Activated naive CD4-positive, alpha-beta T cell treated with anti-CD3 and anti-CD28 coated beads, Interleukin-2, amount 50 U/mL, for 72 hours (primary cell): ENCODE measurements at places on chromosomes 2 and 18. TPM values are rescaled to one million over a fixed set of nuclear protein-coding genes. Genes with fewer than 3 reads are reported as not detected.

DNA sequence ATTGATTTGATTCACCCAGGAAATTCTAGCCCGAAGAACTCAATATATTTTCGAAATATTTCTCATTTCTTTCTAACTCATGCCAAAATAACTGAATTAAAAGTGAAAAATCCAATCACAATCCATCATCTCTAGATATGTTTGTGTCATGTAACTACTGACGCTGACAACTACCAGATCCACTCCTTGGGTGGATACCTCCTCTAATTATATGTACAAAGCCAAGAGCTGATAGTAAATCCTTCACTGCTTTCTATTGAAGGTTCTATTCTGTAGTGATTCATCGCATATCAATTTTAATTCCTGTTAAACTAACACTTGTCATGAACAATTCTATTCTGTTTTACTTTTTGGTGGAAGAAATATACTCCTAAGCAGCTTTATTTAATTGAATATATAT lies 1056.6 kb upstream of the NXPH2 start:
- DNase-seq, result no peak

- DNase-seq, result no peak
Observed at GRCh38 chr2:54387059-54387991, 68.8 kb upstream of the SPTBN1 start.

- no peak for DNase-seq
Observed at GRCh38 chr2:187986390-187987105, 305.1 kb upstream of the GULP1 start.

- no peak for DNase-seq
Observed at GRCh38 chr2:222862106-222862908, 1.5 kb downstream of the ACSL3 start.

Gene CTAGE1
- not detected for total RNA-seq

Gene DTNA
- total RNA-seq, result 1.4 TPM

GRCh38 chr2:14700753-14701152 lies 68.2 kb downstream of the LRATD1 start:
- no peak for DNase-seq

DNA sequence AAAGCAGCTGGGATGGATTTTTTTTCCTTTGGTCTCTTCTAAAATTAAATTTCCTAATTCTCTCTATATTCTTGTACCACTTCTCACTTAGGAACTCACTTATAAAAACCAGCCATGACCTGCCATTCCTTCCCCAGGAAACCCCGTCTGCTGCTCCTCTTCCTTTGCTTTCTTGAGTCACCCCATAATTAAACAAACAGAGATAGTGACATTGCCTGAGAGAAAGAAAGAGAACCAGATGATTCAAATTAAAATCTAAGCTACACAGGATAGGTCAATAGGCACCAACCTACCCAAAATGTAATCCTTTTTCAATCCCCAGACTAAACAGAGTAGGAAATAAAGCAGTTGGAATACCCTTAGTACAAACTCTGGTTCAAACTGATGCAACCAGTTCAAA lies 9.7 kb downstream of the STK39 start:
- DNase-seq, result no peak

DNA sequence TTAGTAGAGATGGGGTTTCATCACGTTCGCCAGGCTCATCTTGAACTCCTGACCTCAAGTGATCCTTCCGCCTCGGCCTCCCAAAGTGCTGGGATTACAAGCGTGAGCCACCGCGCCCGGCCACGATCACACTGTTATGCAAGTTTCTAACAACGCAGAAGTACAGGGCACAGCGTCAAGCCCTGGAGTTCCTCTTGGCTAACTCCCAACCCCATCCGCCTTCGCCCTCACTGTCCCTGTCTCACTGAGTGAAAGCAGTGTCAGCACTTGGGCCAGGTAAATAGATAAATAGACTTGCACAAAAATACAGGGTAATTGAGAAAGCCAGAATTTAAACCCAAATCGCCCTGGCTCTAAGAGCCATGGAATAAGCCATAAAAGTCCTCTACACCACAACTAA lies 111.7 kb downstream of the ACVR1 start:
- no peak for DNase-seq

Gene CAPN14
- 1.0 TPM for total RNA-seq

Gene TRPM8
- not detected for total RNA-seq

DNA sequence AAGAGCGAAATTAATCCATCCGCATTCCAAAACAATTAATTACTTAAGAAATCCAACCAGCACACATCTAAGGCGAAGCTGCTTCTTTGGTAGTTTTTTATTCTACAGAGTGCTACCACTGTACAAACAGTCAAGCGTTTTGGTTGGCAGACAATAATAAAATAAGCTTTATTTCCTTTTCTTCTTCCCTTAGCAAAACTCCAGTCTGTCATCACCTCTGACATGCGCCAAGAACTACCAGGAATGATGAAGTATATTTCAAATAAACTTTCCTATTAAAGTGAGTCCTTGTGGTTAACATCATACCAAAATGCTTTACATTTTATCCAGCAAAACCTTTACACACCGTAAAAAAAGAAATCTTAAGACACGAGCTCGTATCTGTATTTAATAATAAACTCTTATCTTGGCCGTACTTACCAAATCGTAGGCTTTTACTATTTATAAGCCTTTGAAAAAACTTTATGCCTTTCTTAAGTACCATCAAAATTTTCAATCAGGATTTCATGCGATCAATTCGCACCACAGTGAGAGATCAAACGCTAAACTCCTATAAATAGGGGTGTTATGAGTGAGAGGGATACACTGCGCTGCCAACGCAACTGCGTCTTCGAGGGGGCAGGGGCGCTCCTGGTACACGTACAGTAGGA lies 1.3 kb downstream of the ATL2 start:
- DNase-seq, result no peak

GRCh38 chr2:204608237-204608939 lies 63.1 kb downstream of the PARD3B start:
- DNase-seq, result no peak

Gene SCYGR4
- not detected for total RNA-seq

Gene AQP12B
- not detected for total RNA-seq

- DNase-seq, result no peak
Observed at GRCh38 chr2:127118467-127118866, 11.5 kb upstream of the BIN1 start.

GRCh38 chr2:137910641-137911040 lies 53.6 kb upstream of the HNMT start:
- no peak for DNase-seq

- no peak for DNase-seq
Observed at GRCh38 chr2:42129947-42130346, 39.2 kb upstream of the EML4 start.

- DNase-seq, result no peak
Observed at GRCh38 chr2:173002751-173003541, 72.7 kb upstream of the MAP3K20 start.

Gene ERMN
- total RNA-seq, result 1.6 TPM

GRCh38 chr18:24731158-24731557 lies 270.7 kb downstream of the HRH4 start:
- no peak for DNase-seq

DNA sequence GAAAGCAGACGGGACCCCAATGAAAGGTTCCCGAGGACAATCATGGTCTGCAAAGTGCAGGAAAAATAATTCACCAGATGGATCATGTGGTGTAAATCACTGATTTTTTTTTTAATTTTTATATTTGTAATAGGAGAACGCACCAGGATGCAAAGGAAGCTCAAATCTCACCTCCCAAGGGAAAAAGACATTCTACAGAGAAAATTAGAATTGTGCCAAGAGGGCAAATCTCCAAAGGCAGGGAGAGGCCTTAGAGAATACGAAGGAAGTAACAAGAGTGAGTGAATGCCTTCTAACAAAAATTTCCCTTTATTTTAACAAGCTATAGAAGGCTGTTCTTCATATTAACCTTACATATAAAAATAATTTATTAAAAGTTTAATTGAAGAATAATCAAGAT lies 90.9 kb downstream of the ANKRD44 start:
- no peak for DNase-seq

- no peak for DNase-seq
Observed at GRCh38 chr2:182081602-182082260, 96.1 kb downstream of the PPP1R1C start.

Gene VIT
- total RNA-seq, result not detected

- DNase-seq, result no peak
Observed at GRCh38 chr2:42073739-42074503, 26.1 kb downstream of the PKDCC start.

DNA sequence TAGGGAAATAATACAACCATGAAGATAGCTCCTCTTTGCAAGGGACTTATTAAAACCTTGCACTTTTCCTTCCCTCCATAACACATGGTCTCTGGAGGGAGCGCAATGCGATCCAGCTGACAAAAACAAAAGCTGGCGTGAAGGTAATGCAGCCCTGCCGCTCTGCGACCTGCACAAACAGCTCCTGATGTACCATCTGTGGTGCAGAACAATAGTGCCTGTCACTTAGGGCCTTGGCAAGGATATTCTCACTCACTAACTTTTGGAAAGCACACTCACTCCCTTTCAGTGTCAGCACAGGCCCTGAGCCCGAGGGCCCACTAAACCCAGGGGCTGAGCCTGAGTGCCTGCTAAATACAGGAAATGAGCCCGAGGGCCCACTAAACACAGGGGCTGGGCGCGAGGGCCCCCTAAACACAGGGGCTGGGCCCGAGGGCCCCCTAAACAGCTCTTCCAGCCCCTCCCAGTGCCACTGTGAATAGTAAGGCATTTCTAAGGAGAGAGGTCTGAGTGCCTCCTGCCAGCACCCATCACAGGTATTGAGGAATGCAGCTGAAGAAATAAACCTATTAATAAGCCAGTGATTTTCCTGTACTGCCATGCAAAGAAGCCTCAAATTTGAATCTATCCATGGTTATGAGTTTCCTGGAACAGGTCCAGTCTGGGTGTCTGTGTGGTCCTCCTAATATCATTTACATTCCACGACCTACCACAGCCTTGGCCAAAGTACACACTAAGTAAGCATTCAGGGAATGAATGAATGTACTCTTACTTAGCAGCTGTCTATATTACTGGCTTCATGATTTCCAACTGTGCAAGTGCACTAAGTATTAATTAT lies 9.3 kb downstream of the L3MBTL4 start:
- no peak for DNase-seq

- no peak for DNase-seq
Observed at GRCh38 chr2:98577313-98577712, 31.0 kb downstream of the COA5 start.

Gene REG3A
- total RNA-seq, result not detected

DNA sequence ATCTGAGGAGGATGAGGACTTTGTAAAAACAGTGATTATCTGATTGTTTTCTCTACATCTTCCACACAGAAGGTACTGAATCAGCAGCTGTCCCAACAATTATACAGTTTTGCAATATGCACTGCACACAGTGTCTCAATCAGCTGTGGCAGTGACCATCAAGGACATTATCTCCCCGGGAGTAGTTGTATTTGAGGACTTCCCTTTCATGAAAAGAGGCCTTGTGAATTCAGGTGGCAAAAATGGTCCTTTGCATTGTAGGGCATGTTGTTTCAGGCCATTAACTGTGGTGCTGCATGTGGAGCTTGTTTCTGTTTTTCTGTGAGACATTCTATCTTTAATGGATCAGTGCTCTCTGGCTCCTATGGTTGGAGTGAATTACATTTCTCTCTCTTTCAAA lies 779.4 kb upstream of the FSHR start:
- no peak for DNase-seq

DNA sequence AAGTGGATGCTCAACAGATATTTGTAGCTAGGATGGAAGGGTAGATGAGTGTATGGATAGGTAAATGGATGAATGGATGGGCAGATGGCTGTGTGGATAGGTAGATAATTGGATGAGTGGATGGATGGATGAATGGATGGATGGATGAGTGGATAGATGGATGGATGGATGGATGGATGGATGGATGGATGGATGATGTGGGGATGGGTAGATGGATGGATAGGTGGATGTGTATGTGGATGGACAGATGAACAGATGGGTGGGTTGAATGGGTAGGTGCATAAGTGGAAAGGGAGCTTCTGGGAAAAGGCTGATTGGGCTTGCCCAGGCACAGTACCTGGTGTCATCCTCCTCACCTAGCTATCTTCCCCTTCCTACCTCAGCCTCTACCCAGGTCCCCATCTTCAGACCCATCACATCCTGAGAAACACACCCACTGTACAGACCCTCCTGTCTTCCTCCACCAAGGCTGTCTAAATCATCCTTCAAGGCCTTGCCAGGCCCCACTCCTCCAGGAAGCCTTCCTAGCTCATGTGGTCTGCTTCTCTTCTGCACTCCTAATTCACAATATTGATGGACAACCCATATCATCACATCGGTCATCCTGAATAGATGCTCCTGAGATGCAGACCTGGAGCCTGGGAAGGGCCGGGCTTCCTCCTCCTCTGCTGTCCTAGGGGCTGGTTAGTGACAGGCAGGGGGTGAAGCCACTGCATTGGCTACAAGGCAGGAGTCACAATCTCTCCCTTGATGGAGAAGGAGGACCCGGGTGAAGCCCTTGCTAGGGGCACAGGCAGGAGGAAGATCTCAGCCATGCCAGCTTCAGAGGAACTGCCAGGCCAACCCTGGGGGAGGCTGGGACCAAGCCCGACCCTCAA lies 49.4 kb downstream of the SMAD7 start:
- DNase-seq, result no peak
